Stimulated activated CD4-positive, alpha-beta T cell treated with anti-CD3 and anti-CD28 coated beads, Interleukin-2, amount 100 ng/mL, for 24 hours (primary cell): ENCODE measurements at places on chromosomes 1 and 21.

GRCh38 chr1:18288722-18289121, 181.1 kb downstream of the IGSF21 start:
- DNase-seq = no peak

GRCh38 chr1:53086491-53087070, 24.6 kb downstream of the PODN start:
- no peak for DNase-seq

- no peak for DNase-seq
Observed at GRCh38 chr1:95535614-95536013, 301.6 kb downstream of the RWDD3 start.

GRCh38 chr1:97379387-97380075, 541.3 kb downstream of the DPYD start:
- no peak for DNase-seq

DNA sequence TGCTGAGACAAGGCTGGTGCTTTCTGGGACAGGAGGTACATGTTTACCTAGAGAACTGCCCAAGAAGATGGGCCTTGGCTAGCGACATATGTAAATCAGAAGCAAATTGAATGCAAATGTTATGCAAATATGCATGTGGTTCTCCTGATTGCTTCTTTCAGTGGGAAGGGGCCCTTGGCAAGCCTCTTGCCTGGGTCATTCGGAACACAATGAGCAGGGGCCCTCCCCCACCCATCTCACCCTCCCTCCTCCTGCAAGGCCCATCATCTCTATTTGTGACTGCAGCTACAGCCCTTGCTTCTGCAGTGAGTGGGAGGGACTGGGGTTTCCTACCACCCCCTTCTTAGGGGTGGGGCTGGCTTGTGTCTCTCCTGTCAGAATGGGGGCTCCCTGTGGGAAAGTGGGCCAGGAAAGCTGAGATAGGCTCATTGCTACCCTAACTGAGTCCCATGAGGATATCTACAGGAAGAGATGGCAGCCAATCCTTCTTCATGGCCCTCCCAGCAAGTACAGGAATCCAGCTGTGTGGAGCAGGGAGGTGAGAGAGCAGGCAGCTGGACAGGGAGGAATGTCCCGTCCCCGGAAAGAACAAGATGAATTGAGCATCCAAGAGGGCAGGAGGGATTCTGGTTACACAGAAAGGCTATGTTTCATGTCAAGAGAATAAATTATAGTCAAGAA, 31.0 kb downstream of the FOXD2 start:
- no peak for DNase-seq

DNA sequence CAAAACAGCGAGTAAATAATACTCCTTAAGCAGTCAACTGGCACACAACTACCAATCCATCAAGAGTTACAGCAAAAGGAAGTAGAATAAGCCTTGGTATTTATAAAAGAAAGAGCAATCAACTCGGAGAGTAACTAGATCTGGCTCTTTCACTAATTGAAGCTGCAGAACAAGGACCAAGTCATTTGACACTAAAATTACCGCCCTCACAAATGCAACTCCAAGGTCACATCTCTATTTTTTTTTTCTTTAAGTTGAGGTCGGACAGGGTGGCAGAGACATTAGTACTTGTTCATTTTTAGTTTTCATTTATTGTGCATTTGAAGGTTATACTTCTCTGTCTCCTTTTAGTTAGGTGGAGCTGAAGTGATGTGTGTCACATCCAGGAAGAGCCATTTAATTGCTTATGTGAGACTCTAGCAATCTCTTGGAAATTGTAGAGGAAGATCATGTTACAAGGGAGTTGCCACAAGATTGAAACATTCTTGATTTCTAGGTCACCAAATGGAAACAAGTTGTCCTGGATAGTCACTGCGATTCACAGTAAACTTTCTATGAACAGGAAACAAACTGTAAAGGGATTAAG, 138.1 kb upstream of the ADAMTS5 start:
- no peak for DNase-seq

- DNase-seq = no peak
Observed at GRCh38 chr1:201396861-201397464, 2.2 kb downstream of the LAD1 start.

DNA sequence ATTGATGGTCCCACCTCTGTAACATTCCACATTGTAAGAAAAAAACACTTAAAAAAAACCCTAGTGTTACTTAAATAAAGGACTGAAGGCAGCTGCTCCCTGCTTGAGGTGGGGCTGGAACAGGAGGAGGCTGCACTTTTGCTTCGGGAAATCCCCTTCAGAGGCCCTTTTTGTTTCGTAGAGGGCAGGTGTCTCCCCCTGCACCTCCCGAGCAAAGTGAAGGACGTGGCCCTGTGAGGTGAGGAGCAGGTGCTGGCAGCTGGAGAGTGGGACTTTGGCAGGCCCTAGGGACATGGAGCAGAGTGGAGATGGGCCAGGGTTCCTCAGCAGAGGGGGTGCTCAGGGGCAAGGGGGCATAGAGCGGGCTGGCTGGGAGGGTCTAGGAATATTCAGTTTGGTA, 33.4 kb upstream of the WNT4 start:
- DNase-seq = peak; percentile 31

- no peak for DNase-seq
Observed at GRCh38 chr1:95622609-95623008, 388.6 kb downstream of the RWDD3 start.

GRCh38 chr1:170790651-170791071, 126.7 kb downstream of the PRRX1 start:
- no peak for DNase-seq

GRCh38 chr1:193312432-193312831, 126.0 kb upstream of the B3GALT2 start:
- no peak for DNase-seq

- no peak for DNase-seq
Observed at GRCh38 chr1:109756848-109757521, 6.7 kb downstream of the EPS8L3 start.

DNA sequence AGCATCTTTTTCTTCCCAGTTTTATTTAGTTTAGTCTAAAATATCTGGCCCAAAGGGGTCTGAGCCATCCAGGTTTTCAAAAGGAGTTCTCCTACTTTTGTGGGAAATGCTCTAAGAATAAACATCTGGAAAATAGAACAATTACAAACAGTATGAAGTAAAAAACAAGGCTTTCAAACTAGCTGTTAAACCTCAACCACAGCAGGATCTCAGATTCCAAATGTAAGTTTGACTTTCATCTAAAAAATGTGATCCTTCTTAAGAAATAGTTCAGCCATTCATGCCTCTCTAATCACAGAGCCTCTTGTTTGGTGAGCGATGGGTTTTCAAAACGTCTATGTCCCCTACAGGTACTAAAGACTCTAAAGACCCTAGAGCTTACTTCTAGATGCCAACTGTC, 413.5 kb downstream of the DUSP10 start:
- no peak for DNase-seq

- no peak for DNase-seq
Observed at GRCh38 chr1:150902751-150903150, 15.8 kb downstream of the CTXND2 start.

DNA sequence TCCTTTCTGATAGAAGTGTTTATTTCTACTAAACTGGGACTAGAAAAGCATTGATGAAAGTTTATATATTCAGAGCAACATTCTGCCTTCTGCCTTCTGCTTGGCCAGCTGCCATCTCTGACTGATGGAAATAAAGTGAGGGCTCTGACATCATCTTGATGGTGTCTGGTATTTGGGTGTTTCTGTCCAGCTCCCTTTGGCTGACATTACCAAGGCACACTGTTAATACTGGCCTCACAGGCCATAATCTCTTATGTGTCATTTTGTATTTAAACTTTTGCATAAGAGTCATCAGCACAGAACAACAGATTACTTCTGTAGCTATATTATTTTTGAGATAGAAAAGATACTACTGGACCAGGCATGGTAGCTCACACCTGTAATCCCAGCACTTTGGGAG, 216.9 kb downstream of the RYR2 start:
- no peak for DNase-seq

GRCh38 chr1:174197547-174197946, 38.2 kb downstream of the RABGAP1L start:
- DNase-seq = no peak

DNA sequence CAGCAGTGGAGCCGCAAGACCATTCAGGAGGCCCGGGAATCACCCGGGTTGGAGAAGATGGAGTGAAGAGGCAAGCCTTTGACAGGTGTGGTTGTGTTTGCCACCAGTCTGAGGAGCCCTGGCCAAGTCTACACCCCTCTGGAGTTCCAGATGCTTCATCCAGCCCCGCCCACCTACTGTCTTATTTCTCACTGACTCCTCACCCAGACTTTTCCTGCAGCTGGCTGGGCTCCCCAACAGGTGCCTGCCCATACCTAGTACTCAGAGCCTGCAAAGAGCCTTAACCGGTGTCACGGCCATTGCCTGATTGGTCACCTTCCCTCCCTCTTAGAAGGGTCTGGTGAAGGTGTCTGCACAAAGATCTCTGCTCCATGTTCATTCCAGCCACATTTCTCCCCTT, 16.0 kb downstream of the SLC9A1 start:
- DNase-seq = no peak

GRCh38 chr1:246923482-246923881, 8.3 kb downstream of the AHCTF1 start:
- DNase-seq = no peak

- DNase-seq = no peak
Observed at GRCh38 chr1:225412321-225412720, 15.5 kb downstream of the LBR start.
